ENCODE measurements at places on chromosomes 2 and 18. TPM values are rescaled to one million over a fixed set of nuclear protein-coding genes. Genes with fewer than 3 reads are reported as not detected.

The CROCC2 gene
- 17.8 TPM for total RNA-seq

The SUPT7L gene
- 22.2 TPM for total RNA-seq

The MTX2 gene
- total RNA-seq, result 20.2 TPM

The HOXD8 gene
- total RNA-seq, result 0.78 TPM

The PLEKHM3 gene
- 40.9 TPM for total RNA-seq

The ZNF512 gene
- total RNA-seq, result 40.2 TPM

The KCNF1 gene
- not detected for total RNA-seq

The DCC gene
- 3.5 TPM for total RNA-seq

The TACR1 gene
- 1.5 TPM for total RNA-seq

The SERPINB5 gene
- 0.98 TPM for total RNA-seq

The IL36RN gene
- not detected for total RNA-seq

The HTR2B gene
- total RNA-seq, result not detected

The B4GALT6 gene
- 0.55 TPM for total RNA-seq

The RNF125 gene
- 5.2 TPM for total RNA-seq

- H3K4me1 ChIP-seq, result peaks cover 28% of the 10 kb centered on the region
- H3K36me3 ChIP-seq, result no peaks in the 10 kb centered on the region
- H3K27me3 ChIP-seq, result no peaks in the 10 kb centered on the region
- H3K4me3 ChIP-seq, result no peak overlapping the region
- H3K27ac ChIP-seq, result no peak overlapping the region
- no peak for DNase-seq
Measured at GRCh38 chr2:6929196-6929819, 12.1 kb downstream of the RNF144A start.

GRCh38 chr2:177771191-177771590, 301.4 kb downstream of the PDE11A start:
- no peaks in the 10 kb centered on the region for H3K27me3 ChIP-seq
- H3K36me3 ChIP-seq, result no peaks in the 10 kb centered on the region
- H3K27ac ChIP-seq, result no peak overlapping the region
- no peak for DNase-seq
- H3K4me3 ChIP-seq, result no peak overlapping the region
- no peaks in the 10 kb centered on the region for H3K4me1 ChIP-seq

- H3K36me3 ChIP-seq, result no peaks in the 10 kb centered on the region
- H3K4me3 ChIP-seq, result no peak overlapping the region
- no peak overlapping the region for H3K27ac ChIP-seq
Measured at GRCh38 chr2:223729781-223730180, 107.6 kb downstream of the AP1S3 start.

GRCh38 chr18:35491700-35492077, 6.1 kb downstream of the INO80C start:
- H3K4me1 ChIP-seq, result peaks cover 41% of the 10 kb centered on the region
- no peak overlapping the region for H3K4me3 ChIP-seq
- H3K27me3 ChIP-seq, result no peaks in the 10 kb centered on the region
- DNase-seq, result no peak
- no peak overlapping the region for H3K27ac ChIP-seq

GRCh38 chr18:45627204-45627526, 11.9 kb downstream of the SLC14A2 start:
- no peaks in the 10 kb centered on the region for H3K4me1 ChIP-seq
- H3K4me3 ChIP-seq, result no peak overlapping the region
- no peak overlapping the region for H3K27ac ChIP-seq
- DNase-seq, result no peak
- H3K27me3 ChIP-seq, result no peaks in the 10 kb centered on the region
- no peaks in the 10 kb centered on the region for H3K36me3 ChIP-seq

GRCh38 chr2:88764141-88764849, 72.8 kb downstream of the RPIA start:
- H3K27ac ChIP-seq, result no peak overlapping the region
- DNase-seq, result no peak
- H3K4me3 ChIP-seq, result no peak overlapping the region
- H3K27me3 ChIP-seq, result peaks cover 17% of the 10 kb centered on the region
- H3K4me1 ChIP-seq, result peaks cover 15% of the 10 kb centered on the region

GRCh38 chr2:13745330-13745729, 887.2 kb upstream of the LRATD1 start:
- DNase-seq, result no peak
- H3K36me3 ChIP-seq, result no peaks in the 10 kb centered on the region
- no peak overlapping the region for H3K27ac ChIP-seq
- H3K4me1 ChIP-seq, result no peaks in the 10 kb centered on the region
- no peaks in the 10 kb centered on the region for H3K27me3 ChIP-seq
- no peak overlapping the region for H3K4me3 ChIP-seq

GRCh38 chr2:73582364-73582763, 59.9 kb downstream of the NAT8 start:
- H3K27me3 ChIP-seq, result no peaks in the 10 kb centered on the region
- no peak overlapping the region for H3K27ac ChIP-seq
- no peak for DNase-seq
- H3K36me3 ChIP-seq, result no peaks in the 10 kb centered on the region

GRCh38 chr2:166249318-166249717, 121.5 kb upstream of the SCN1A start:
- no peak for DNase-seq
- H3K27me3 ChIP-seq, result no peaks in the 10 kb centered on the region
- H3K36me3 ChIP-seq, result no peaks in the 10 kb centered on the region

GRCh38 chr18:39425172-39425850, 1859.7 kb upstream of the CELF4 start:
- no peak for DNase-seq
- no peaks in the 10 kb centered on the region for H3K27me3 ChIP-seq
- no peaks in the 10 kb centered on the region for H3K36me3 ChIP-seq

GRCh38 chr18:2381539-2381938, 189.8 kb downstream of the METTL4 start:
- no peak overlapping the region for H3K27ac ChIP-seq
- no peaks in the 10 kb centered on the region for H3K27me3 ChIP-seq
- no peak for DNase-seq
- no peaks in the 10 kb centered on the region for H3K36me3 ChIP-seq
- H3K4me1 ChIP-seq, result no peaks in the 10 kb centered on the region

DNA sequence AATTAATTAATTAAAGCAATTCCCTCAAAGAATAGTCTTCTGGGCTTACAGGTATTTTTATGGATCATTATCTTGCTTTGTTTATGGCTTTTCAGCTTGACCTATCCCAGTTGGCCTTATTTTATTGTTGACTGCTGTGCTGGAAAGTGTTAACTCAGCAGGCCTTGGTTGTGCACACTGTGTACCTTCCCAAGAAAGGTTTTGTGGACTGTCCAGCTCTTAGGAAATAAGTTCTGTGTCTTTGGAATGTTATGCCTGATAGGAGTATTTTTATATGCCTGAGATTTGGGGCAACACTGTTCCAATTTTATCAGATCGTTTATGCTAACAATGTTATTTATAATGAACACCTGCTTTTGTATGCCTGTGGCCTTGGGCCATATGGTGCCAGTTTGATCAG, 671.9 kb upstream of the ZNF804A start:
- H3K4me3 ChIP-seq, result no peak overlapping the region
- no peaks in the 10 kb centered on the region for H3K4me1 ChIP-seq
- H3K36me3 ChIP-seq, result no peaks in the 10 kb centered on the region
- H3K27me3 ChIP-seq, result no peaks in the 10 kb centered on the region
- H3K27ac ChIP-seq, result no peak overlapping the region

GRCh38 chr18:38611036-38611964, 1045.7 kb upstream of the CELF4 start:
- H3K36me3 ChIP-seq, result no peaks in the 10 kb centered on the region
- no peaks in the 10 kb centered on the region for H3K4me1 ChIP-seq
- no peaks in the 10 kb centered on the region for H3K27me3 ChIP-seq

DNA sequence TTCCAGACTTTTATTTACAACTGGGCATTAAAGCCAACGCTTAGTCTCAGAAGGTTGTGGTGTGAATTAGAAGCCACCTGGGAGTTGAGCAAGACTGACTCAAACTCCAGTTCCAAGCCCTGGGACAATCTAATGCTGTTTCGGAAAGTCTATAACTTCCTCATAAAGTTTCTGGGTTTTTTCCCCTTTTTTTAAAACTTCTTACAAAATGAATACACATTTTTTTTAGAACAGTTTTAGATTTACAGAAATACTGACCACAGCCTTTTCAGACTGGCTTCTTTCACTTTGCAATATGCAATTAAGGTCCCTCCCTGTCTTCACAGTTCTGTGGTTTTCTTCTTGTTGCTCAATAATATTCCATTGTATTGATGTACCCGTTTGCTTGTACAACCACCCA, 115.9 kb upstream of the TWIST2 start:
- H3K4me3 ChIP-seq, result no peak overlapping the region
- DNase-seq, result no peak
- H3K4me1 ChIP-seq, result no peaks in the 10 kb centered on the region
- H3K36me3 ChIP-seq, result no peaks in the 10 kb centered on the region
- H3K27me3 ChIP-seq, result no peaks in the 10 kb centered on the region

DNA sequence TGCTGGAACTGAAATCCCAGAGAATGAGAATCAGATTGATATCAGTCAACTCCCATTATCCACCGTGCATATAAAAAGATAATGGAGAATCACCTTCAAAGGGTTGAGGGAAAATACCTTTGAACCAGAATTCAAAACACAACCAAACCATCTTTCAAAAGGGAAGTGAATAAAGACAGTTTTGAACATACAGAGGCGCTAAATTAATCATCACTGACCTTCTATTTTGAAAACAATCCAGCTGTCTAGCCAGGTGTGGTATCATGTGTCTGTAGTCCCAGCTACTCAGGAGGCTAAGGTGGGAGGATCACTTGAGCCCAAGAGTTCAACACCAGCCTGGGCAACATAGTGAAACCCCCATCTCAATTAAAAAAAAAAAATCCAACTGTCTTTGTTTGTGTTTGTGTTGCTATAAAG, 63.6 kb downstream of the TRABD2A start:
- H3K4me3 ChIP-seq, result no peak overlapping the region
- no peaks in the 10 kb centered on the region for H3K27me3 ChIP-seq
- H3K4me1 ChIP-seq, result no peaks in the 10 kb centered on the region
- no peaks in the 10 kb centered on the region for H3K36me3 ChIP-seq

DNA sequence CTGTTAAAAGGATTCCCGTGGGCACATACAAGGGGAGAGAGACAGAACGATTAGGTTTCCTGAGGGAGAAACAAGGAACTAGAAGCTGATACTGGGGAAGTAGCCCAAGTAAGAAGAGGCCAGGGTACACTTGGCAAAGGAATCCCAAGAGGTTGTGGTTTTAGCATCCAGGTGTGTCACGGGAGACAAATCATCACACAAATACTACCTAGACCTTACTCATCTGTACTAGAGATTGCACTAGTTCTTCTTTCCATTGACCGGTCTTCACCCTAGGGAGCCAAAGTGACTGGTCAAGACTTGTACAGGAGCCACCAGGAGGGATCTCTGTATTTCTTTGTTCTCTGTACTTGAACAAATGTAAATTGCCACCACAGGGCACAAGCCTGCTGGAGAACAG, 14.2 kb upstream of the NR4A2 start:
- H3K4me3 ChIP-seq, result no peak overlapping the region
- H3K27me3 ChIP-seq, result no peaks in the 10 kb centered on the region
- no peak overlapping the region for H3K27ac ChIP-seq
- no peak for DNase-seq
- H3K4me1 ChIP-seq, result peaks cover 6% of the 10 kb centered on the region

GRCh38 chr2:18749912-18750526, 160.7 kb upstream of the NT5C1B start:
- DNase-seq, result peak; percentile 30
- no peaks in the 10 kb centered on the region for H3K36me3 ChIP-seq
- H3K27ac ChIP-seq, result no peak overlapping the region
- H3K4me3 ChIP-seq, result no peak overlapping the region

DNA sequence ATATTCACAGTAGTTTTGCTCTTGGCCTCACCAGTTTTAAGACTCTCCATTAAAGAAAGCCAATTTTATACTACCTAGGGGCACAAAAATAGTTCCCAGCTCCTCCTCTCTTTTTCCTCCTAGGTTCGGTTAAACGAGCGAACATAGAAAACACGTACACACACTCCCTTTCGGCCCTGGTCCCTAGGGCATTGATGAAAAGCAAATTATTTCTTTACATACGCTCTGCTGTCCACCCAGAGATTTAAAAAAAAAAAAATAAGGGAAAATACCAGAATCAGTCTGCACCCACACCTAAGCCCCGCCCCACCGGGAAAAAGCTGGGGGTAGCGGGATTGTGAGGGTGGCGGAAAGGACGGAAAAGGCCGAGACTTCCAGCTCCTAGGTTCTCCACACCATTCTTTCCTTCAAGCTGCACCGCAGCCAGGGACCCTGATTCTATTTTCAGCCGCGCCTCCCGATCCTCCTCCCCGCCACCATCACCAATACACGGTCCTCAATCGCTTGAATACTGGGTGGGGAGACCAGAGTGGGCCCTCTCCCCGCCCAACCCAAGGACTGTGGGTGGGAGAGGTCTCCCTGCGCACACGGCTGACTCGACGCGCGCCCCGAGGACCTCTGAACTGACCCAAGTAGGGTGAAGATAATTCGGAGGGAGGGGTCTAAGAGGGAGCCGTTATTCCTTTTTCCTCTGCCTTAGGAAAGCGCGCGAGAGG, 769 bp downstream of the ATF2 start:
- no peak for DNase-seq
- peak overlapping the region; percentile 86 for H3K27ac ChIP-seq
- no peaks in the 10 kb centered on the region for H3K36me3 ChIP-seq
- H3K4me3 ChIP-seq, result peak overlapping the region; percentile 83

DNA sequence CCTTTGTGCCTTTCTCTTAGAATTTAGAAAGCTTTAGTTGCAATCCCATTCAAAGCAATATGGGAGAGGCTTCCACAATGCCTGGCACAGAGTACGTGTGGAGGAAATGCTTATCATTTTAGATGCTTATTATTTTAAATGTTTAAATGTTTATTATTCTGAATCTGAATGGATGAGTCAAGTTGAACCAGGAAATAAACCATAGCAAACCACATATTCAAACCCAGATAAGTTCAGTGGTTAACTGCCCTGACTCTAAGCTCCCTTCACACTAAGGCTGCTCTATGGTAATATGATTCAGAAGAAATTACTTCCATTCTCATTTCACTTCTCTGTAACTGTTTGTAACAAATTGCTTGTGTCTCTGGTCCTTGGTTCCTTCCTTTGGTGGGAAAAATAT, 5.2 kb upstream of the PPP4R1 start:
- DNase-seq, result no peak
- H3K27me3 ChIP-seq, result no peaks in the 10 kb centered on the region
- peak overlapping the region; percentile 36 for H3K27ac ChIP-seq
- peaks cover 9% of the 10 kb centered on the region for H3K4me1 ChIP-seq

All from upper lobe of left lung (tissue), 6 donors.